ENCODE measurements at places on chromosomes 6 and 20.
A peak's percentile ranks its signal among the peaks of the same experiment; 100 is the strongest.

GRCh38 chr20:64053841-64054661, 4.6 kb upstream of the SOX18 start:
- no peak for DNase-seq

DNA sequence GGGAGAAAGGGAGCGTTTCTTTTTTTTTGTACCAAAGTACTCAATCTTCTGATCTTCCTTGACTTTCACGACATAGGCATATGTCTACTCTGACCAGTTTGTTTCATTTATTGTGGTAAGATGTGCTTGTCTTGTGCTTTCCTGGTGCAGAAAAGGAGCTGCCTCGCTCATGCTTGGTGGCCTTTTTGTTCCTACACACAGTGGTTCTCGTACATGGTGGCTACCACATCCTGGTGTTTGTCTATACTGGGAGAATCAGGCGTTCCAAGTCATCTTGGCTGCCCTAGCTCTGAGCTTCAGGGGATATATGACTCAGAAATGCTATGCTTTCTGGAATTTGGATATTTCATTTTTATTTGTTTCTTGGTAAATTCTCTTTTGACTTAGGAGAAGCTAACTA, 31.8 kb downstream of the MYB start:
- DNase-seq, result no peak

DNA sequence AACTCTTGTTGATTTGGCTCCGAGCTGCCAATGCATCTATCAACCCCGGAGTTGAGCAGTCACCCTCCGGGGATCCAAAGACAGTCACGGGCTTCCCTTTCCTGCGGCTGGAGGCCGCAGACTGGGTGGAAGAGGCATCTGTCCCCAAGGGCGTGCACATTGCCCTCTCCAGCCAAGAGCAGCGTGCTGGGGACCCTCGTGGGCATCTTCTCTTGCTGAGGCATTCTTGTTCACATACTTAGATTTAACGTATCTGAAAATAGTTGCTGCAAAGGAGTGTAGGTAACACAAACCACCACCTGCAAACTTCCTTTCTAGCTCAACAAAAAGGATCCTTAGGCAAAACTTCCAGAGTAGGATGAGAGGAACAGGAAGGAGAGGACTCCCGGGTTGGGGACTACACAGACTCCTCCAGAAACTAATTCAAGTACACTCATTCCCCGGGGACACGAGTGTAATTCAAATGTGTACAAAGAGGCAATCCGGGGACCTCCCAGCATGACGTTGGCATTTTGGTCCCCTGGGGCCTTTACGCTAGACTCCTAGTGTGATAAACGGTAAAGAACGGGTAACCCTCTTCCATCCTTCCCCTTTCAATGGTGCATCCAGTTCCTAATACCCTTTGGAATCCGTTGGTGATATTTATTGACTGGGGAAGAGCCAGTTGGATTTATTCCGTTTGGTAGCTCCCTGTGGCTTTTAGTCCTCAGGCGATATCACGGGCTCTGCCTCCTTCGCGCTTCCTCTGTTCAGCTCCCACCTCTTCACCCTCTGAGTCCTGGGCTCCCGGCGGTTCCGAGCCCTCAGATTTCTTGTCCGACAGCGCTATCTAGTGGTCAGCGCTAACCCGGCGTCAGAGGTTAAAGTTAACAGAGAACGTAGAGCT, 2.7 kb upstream of the COL12A1 start:
- peak; percentile 38 for DNase-seq

DNA sequence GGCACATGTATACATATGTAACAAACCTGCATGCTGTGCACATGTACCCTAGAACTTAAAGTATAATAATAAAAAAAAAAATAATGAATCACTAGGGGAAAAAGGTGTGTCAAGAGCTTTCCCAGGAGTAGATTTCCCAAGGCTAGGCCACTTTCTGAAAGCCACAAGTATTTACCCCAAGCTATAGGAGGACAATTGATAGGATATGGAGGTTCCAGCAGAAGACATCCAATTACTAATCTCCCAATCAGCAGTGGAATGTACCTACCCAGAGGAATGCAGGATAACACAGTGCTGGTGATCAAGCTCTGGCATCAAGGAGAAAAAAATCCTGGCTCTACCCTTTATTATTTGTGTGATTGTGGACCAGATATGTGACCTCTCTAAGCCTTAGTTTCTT, 562.7 kb downstream of the RFPL4B start:
- no peak for DNase-seq

All from T-helper 22 cell (primary cell).